GM18507 (cell line): ENCODE measurements at places on chromosomes 1 and 21.

- DNase-seq = no peak
These were observed 46.0 kb upstream of the LRRN2 start for GRCh38 chr1:204731509-204731908.

DNA sequence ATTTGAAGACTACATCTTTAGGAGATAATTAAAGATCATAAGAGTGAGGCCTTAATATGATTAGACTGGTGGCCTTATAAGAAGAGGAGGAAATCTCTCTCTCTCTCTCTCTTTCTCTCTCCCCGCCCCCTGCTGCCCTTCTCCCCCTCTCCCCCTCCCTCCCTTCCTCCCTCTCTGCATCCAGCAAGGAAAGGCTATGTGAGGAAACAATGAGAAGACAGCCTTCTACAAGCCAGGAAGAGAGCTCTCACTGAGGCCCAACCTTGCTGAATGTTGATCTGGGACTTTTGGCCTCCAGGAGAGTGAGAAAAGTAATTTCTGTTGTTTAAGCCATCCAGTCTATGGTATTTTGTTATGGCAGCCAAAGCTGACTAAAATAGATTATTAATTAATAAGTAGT is 21.6 kb downstream of the FOXD3 start:
- no peak for DNase-seq

- DNase-seq = no peak
These were observed 17.0 kb downstream of the MFN2 start for GRCh38 chr1:11997081-11997850.

DNA sequence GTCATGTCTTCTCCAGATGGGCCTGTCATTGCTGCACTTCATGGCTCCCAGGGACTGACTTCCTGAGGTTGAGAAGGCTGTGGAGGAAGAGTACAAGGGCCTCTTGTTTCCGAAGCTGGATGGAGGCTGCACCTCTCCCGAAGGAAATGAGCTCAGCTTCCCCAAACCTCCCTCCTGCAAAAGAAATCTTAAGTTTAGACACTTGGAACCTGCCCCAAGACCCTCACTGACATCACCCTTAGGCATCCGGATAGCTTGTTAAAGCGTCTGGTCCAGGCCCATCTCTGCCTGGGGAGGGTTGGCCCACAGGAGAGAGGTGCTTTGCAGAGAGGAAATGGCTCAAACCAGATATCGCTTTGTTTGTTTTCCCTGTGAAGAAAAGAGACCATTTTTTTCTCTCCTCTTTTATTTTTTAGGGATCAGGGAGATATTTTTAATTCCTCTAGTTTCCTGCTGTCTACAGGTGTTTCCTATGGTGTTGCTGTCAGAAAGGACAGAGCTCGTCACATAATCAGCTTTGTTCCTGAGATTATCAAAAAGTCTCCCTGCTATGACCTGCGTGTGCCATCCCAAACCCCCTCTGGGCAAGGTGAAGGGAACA is 25.0 kb downstream of the RCSD1 start:
- DNase-seq = no peak

DNA sequence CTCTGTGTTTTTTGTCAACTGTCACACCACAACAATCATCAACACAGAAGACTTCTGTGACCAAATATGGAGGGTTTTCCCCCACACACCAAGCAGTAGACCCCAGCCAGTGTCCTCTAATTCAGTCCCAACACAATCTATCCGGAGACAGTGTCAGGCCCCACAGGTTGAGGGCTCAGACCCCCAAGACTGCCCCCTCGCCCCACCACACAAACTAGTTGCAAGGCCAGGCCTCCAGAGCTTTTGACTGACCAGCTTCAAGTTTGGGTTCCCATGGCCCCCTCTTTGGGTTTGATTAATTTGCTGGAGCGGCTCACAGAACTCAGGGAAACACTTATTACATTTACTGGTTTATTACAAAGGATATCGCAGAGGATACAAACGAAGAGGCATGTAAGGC is 37.2 kb downstream of the NEK2 start:
- DNase-seq = no peak

DNA sequence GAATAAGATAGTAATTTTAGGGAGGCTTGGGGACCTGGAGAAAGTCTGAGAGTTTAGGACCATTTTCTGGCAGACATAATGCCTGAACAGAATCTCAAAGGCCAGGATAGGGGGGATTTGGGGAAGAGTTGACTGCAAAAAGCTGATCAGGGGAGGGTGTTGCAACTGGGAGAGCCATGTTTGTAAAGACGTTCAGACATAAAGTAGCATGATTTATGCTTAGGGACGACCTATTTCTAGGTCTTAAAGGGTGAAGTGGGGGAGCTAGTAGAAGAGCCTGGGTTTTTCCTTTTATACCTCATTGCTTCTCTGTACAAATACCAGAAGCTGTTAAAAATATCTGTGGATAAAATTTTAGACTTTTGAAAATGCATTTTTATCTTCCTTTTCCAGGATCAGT is 51.2 kb downstream of the FNBP1L start:
- no peak for DNase-seq

DNA sequence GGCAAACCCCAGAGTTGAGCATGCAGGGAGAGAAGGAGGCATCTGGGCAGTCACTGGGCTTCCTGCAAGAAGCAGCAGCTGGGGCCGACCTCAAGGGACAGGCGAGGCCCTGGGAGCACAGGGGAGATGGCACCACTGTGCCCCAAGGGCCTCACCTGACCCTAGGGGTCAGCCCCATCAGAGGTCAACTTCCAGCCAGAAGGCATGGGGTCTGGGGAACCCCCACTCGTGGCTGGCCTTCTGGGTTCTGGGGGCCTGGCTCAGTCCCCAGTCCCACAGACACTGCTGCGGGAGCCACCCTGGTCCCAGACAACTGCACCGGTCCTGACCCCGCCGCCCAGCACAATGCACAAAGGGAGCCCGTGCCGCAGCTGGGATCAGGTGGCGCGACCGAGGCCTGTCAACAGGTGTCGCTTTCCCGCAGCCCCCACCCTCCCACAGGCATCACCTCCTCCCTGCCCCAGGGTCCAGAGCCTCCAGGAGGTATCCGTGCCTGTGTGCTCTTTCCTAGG is 6.2 kb downstream of the WNT9A start:
- no peak for DNase-seq

- DNase-seq = no peak
These were observed 52.1 kb downstream of the DAP3 start for GRCh38 chr1:155740995-155741394.

GRCh38 chr1:207073906-207074820 is 14.5 kb upstream of the C4BPB start:
- DNase-seq = no peak

DNA sequence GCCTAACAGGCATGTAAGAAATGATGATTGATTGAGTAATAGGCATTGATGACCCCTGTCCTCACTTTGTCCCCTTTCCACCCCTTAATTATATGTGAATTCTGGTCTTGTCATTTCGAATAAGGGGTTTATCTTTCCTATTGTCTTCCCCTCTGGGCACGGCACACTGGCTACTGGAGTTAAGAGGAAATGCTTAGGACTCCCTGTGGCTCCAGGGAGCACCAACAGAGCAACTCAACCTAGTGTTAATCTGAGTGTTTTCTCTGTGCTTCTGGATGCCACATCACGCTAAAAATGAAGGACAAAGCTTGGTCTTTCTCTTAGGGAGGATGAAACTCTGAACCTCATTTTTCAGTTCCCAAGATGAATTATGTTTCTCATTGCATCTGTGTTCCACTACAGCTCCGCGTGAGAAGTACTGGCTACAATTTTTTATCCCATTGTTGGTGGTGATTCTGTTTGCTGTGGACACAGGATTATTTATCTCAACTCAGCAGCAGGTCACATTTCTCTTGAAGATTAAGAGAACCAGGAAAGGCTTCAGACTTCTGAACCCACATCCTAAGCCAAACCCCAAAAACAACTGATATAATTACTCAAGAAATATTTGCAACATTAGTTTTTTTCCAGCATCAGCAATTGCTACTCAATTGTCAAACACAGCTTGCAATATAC is 5.3 kb downstream of the FCER1A start:
- DNase-seq = no peak

DNA sequence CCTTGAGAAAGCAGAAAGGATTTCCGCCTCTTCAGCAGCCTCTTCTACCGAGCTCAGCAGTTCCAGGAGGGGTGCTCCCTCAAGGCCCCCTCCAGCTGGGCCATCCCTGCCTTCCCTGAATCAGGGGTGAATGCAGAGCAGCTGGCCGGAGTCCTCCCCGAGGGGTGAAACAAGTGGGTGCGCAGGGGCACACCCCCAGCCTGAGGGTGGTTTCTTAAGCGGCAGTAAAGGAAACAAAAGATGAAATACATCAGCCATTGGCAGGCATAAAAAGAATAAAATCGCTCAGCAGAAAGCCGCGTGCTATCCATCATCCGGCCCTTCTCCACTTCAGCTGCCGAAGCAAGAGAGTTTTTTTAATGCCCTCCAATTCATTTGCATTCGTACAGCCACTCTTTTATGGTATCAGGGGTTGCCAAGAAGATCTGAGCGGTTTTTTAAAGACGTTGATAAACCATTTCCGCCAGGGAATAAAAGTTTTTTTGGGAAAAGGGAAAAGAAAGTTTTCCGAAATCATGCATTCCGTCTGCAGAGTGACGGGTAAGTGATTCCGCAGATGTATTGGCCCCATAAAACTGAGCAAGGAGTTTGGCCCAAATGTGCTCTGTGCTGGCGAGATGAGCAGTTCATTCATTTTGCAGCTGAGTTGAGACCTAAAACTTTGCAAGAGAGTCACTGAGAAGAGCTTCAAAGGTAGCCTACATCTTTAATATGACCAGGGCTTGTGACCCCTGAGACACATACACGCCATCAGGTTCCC is 73.7 kb upstream of the ZC3H12A start:
- no peak for DNase-seq

DNA sequence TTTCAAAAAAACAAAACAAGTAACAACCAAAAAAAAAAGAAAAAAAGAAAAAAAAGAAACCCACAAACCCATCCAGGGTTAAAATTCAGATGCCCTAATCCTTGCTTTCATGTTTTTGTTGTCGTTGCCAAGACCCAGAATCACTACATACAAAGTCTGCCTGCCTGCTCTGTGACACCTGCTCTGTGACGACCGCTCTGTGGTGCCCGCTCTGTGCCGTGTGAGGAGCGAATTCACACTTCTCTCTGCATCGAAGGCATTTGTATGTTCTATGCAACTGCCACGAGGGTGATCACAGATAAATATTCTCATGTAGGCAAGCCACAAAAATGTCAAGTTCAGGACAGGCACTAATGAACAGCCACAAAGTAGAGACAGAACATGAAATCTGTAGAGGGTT is 178.6 kb downstream of the SLC45A1 start:
- no peak for DNase-seq

- no peak for DNase-seq
These were observed 90.5 kb downstream of the LIPI start for GRCh38 chr21:14120091-14120734.

DNA sequence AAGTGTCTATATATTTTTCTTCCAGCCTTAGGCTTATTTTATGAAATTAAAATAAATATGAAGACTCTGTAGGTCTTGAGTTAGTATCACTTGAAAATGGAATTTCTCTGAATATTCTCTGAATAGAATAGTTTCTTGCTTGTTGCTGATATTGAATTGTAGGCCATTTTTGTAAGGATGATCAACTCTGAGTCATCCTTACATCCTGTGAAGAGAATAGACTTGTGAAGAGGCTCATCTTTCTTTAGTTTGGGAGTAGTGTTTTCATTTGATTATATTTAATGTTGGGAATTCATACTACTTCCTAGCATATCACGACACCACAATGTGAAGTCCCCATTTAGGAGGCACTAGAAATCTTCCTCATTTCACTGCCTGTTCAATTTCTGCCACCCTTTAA is 27.5 kb upstream of the CD1D start:
- no peak for DNase-seq

DNA sequence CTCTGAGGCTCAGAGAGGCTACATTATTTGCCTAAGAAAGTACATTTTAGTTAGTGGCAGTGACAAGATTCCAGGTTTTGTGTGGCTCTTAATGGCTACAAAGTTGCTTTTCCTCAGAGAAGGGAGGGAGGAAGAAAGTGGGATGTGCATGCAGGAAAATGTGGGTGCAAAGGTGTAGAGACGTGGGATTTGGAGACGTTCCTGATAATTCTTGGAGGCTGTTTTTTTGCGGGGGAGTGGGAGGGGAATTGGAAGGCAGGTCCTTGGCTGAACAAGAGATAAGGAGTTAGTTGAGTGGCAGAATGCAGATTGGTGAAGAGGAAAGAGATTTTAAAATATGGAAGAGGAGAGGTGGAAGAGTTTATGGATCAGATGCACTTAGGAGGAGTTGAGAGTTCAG is 258.1 kb downstream of the GRIK3 start:
- DNase-seq = no peak

- DNase-seq = no peak
These were observed 173.7 kb downstream of the HIVEP3 start for GRCh38 chr1:41745022-41745421.

DNA sequence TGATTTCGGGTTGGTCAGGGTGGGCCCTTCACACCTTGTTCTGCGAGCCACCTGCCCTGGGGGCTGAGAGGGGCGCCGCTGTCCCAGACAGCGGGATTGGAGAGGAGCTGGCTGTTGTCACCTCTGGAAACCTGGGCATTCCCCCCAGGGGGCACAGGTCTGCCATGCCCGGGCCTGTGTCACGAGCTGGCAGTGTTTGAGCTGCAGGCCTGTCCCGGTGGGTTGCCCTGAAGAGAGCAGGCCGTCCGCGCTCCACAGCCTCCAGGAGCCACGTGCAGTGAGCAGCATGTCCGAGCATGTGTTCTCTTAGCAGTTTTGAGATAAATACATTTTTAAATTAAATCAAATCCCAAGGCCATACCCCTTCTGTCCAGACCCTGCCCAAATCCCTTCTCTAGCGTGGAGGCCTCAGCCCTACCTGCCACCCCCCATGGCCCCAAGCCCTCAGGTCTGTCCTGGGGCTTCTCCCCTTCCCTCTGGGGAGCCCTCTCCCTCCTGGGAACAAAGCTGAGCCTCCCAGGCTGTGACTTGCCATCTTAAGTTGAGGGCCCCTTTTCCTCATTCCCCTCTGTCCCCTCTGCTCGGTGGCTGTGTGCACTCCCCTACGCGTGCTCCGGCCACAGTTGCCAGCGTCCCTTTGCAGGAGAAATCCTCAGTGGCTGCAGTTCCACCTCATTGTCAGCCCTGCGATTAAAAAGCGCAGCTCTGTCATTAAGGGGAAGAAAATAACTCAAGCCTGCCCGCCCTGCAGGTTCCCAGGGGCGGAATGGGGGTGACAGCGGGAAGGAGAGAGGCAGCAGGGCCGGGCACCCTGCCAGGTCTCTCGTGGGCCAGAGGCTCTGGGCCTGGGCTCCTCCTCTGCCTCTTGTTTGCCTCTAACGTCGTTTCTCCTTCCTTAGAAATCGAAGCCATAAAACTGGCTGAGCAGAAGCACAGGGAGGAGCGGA is 26.6 kb downstream of the SLX9 start:
- DNase-seq = no peak

GRCh38 chr1:223041481-223041880 is 101.6 kb downstream of the TLR5 start:
- DNase-seq = no peak
